Activated CD4-positive, CD25-positive, alpha-beta regulatory T cell treated with anti-CD3 and anti-CD28 coated beads, Interleukin-2, amount 50 U/mL, for 72 hours (primary cell): ENCODE measurements at places on chromosomes 6 and 20.

- DNase-seq = no peak
Observed at GRCh38 chr20:62742550-62742949, 33.9 kb downstream of the NTSR1 start.

GRCh38 chr6:88358846-88359245 is 192.7 kb upstream of the CNR1 start:
- no peak for DNase-seq

- no peak for DNase-seq
Observed at GRCh38 chr6:4935486-4935885, 68.4 kb downstream of the RPP40 start.

GRCh38 chr20:58978351-58979190 is 2.5 kb upstream of the NELFCD start:
- DNase-seq = no peak
